ENCODE measurements at places on chromosomes 12 and 14. TPM values are rescaled to one million over a fixed set of nuclear protein-coding genes. Genes with fewer than 3 reads are reported as not detected.

DNA sequence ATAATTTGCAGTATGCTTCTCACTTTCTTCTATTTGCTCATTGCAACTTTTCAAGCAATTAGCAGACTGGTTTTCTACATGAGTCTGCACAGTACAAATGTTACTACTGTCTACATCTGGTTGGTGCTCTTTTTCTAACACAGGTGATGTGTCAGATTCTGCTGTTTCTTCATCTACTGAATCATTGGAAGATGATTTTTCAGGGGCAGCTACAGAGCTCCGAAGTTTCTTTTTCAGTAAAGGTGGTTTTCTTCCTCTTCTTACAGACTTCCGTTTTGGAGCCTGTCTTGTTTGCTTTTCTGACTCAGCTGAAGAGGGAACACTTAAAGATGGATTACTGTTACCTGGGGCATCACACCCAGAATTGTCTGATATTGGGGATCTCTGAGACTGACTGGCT is 62.1 kb downstream of the SCAF11 start:
- no peaks in the 10 kb centered on the region for H3K27me3 ChIP-seq
- H3K36me3 ChIP-seq = peaks cover 49% of the 10 kb centered on the region
- no peak overlapping the region for H3K4me3 ChIP-seq
- no peak for DNase-seq
- peak overlapping the region; percentile 48 for H3K27ac ChIP-seq
- peaks cover 10% of the 10 kb centered on the region for H3K4me1 ChIP-seq

- peaks cover 3% of the 10 kb centered on the region for H3K27me3 ChIP-seq
- H3K27ac ChIP-seq = no peak overlapping the region
- H3K4me3 ChIP-seq = no peak overlapping the region
- H3K36me3 ChIP-seq = peaks cover 1% of the 10 kb centered on the region
- DNase-seq = no peak
These were observed 60.4 kb upstream of the IFNG-AS1 start for GRCh38 chr12:67928621-67929383.

DNA sequence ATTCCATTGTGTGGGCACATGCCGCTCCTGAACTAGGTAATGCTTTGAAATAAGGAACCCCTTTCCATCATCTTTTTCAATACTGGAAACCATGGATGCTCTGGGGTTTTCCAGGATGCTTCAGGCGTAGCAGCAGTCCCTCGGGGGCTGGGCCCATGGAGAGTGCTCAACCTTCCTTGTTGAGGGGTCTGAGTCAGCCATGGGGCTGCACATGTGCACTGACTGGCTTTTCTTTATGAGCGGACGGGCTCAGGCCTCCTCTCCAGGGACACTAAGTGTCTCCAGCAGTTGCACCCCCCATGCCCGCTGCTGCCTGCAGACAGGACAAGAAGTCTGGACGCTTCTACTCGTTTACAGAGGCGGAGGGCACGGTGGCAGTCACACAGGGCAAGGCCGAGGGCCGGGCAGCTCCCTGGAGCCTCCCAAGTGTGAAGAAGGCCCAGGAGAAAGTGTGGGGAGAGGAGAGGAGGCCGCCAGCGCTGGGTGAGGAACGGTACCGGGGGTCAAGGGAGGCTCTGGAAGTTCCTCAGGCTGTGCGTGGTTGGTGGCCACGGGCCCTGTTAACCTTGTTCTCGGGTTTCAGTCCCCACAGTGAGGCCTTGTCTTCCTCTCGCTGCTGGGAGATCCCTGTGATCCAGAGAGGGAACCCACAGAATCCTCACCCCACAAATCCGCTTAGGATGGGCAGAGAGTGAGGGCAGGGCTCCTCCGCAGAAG is 51.2 kb downstream of the TEAD4 start:
- DNase-seq = no peak
- H3K27ac ChIP-seq = no peak overlapping the region
- no peaks in the 10 kb centered on the region for H3K27me3 ChIP-seq
- no peaks in the 10 kb centered on the region for H3K4me1 ChIP-seq

DNA sequence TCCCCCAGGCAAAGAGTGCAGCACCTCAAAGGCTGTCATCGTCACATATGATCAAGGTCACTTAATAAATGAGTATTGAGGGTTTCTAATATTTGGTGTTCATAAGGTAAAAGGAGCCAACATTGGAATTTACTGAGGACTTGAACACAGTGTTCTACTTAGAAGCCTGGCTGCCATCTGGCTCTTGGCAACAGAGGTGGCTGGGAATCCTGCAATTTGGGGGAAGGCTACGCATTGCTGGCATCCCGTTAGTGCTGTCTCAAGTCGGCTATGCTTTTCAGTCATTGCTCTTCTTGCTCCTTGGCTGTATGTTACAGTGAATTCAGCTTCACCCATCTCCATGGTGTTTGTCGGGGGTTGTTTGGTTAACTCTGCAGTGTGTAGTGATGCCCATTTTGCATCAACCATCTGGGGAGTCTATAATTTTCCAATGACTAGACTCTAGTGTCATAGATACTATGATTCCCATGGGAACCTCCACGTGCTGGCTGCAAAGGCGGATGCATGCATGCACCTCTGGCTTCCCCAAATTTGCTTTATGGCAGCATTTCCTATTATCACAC is 12.9 kb upstream of the SLC24A4 start:
- no peaks in the 10 kb centered on the region for H3K4me1 ChIP-seq
- no peak overlapping the region for H3K27ac ChIP-seq
- DNase-seq = no peak
- peaks cover 17% of the 10 kb centered on the region for H3K27me3 ChIP-seq
- no peak overlapping the region for H3K4me3 ChIP-seq
- H3K36me3 ChIP-seq = no peaks in the 10 kb centered on the region

GRCh38 chr14:32434880-32435279 is 105.8 kb downstream of the AKAP6 start:
- H3K36me3 ChIP-seq = no peaks in the 10 kb centered on the region
- DNase-seq = no peak
- H3K4me3 ChIP-seq = no peak overlapping the region
- H3K27me3 ChIP-seq = no peaks in the 10 kb centered on the region
- H3K27ac ChIP-seq = no peak overlapping the region

GRCh38 chr12:51971679-51972421 is 20.4 kb downstream of the ACVR1B start:
- H3K27me3 ChIP-seq = peaks cover 27% of the 10 kb centered on the region
- peak overlapping the region; percentile 63 for H3K27ac ChIP-seq
- H3K36me3 ChIP-seq = peaks cover 12% of the 10 kb centered on the region
- peak overlapping the region; percentile 52 for H3K4me3 ChIP-seq
- H3K4me1 ChIP-seq = peaks cover 72% of the 10 kb centered on the region

DNA sequence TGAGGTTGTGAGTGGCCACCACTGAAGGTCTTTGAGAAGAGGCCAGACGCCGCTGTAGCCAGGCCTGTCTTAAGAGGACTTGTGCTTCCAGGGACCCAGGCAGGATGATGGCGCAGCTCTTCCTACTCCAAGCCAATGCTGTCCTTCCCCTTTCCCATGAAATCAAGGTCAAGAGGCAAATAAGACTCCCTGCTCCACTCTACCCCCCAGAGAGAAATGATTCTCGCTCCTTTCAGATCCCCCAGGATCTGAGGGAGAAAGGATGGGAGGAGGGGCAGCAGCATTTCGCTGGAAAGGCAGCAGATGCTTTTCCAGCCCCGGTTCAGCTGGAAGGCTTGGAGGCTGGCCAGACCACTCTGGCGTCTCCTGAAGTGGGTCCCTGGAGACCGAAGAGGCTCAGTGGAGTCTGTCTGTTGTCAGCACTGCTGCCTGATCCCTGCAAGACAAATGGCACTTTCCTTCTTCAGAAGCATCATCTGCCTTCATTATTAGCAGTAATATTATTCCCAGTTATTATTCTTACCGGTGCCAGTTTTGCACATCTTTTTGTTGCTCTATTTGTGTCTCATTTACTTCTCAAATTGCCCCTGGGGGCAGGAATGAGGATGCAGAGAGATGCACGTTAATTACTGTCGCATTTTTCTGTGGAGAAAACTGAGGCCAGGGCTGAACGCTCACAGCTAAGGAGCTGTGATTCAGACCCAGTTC is 51.4 kb downstream of the C14orf132 start:
- no peak for DNase-seq
- no peak overlapping the region for H3K4me3 ChIP-seq
- H3K36me3 ChIP-seq = no peaks in the 10 kb centered on the region
- H3K4me1 ChIP-seq = no peaks in the 10 kb centered on the region
- H3K27me3 ChIP-seq = no peaks in the 10 kb centered on the region

DNA sequence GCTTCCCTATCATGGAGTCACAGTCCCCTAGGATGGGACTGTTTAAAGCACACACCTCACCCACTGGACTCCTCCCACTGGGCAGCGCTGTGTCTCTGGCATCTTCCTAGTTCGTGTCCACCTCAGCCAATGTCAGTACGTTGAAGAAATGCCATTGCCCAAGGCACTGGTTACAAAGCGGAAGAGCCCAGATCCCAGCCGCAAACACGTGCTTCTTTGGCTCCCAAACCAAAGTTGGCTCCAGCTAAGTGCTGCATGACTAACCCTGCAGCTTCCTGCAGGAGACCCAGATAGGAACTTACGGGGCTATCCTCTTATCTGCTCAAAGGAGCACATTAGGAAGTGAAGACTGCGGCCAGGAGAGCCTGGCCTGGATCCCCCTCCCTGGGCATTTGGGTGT is 9.3 kb downstream of the SYNE3 start:
- peaks cover 89% of the 10 kb centered on the region for H3K4me1 ChIP-seq
- no peak overlapping the region for H3K27ac ChIP-seq
- peak overlapping the region; percentile 15 for H3K4me3 ChIP-seq
- no peaks in the 10 kb centered on the region for H3K27me3 ChIP-seq
- H3K36me3 ChIP-seq = peaks cover 32% of the 10 kb centered on the region

DNA sequence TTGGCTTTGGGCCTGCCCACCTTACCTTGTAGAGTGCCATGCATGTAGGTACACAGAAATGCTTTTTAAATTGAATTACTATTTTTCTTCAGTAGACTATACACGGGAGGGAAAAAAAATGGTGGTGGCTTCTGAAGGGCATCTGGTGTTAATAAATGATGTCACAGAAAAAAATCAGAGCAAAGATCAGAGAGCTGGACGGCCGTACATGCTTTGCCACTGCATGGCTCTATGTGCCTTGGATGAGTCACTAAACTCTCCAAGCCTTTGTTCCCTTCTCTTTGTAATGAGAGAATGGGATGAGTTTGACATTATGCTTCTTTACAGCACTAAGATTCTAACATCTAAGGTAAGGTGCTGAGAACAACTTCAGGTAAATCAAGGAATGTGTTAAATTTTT is 376.4 kb upstream of the DDHD1 start:
- no peak for DNase-seq
- H3K27me3 ChIP-seq = no peaks in the 10 kb centered on the region
- no peak overlapping the region for H3K27ac ChIP-seq
- H3K36me3 ChIP-seq = no peaks in the 10 kb centered on the region
- H3K4me3 ChIP-seq = no peak overlapping the region

DNA sequence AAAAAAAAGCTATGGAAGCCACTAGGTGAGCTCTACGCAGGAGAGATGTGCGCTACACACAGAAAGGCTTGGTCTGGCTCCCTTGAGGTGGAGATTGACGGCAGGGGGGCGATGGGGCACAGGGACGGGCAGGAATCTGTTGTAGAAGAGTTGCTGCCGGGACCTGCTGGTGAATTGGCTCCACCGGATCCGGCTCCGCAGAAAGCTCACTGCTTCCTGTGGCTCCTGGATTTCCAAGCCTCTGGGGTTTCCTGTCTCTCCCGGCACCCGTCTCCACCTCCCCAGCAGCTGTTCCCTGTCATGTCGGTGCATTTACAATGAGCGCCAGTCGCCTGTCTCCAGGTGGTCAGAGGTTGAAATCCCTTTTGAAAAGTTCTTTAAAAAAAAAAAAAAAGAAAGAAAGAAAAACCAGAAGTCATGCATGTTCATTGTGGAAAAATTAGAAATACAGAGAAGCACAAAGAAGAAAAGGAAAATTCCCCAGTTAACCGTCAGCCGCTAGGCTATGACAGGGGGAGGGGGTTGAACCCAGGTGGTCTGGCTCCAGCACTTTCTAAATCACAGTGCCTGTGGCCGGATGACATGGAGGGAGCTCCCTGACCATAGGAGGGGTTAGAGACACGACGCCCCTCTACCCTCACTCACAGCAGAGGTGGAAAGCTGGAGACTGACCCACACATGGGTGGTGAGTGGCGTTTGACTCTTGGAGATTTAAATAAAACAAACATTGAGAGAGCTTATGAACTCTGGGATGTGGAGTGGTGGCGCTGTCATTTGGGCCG is 20.8 kb downstream of the FAM222A start:
- no peaks in the 10 kb centered on the region for H3K4me1 ChIP-seq
- H3K27ac ChIP-seq = no peak overlapping the region
- DNase-seq = no peak
- H3K4me3 ChIP-seq = no peak overlapping the region

GRCh38 chr14:20219033-20219432 is 4.5 kb upstream of the OR11H6 start:
- no peak for DNase-seq
- no peak overlapping the region for H3K4me3 ChIP-seq
- H3K4me1 ChIP-seq = no peaks in the 10 kb centered on the region
- no peaks in the 10 kb centered on the region for H3K27me3 ChIP-seq
- no peak overlapping the region for H3K27ac ChIP-seq

The NOVA1 gene
- total RNA-seq = 0.13 TPM

The KRT79 gene
- not detected for total RNA-seq

The FLRT2 gene
- total RNA-seq = not detected

The HNF1A gene
- total RNA-seq = not detected

The NUMB gene
- total RNA-seq = 53.4 TPM

The SAMD15 gene
- total RNA-seq = 0.29 TPM
